ENCODE measurements at places on chromosomes 6 and 20. TPM values are rescaled to one million over a fixed set of nuclear protein-coding genes. Genes with fewer than 3 reads are reported as not detected.

The TRIM15 gene
- not detected for total RNA-seq

- DNase-seq = no peak
Observed at GRCh38 chr6:5684320-5685053, 322.2 kb downstream of the NRN1 start.

- DNase-seq = no peak
Observed at GRCh38 chr20:57650266-57650665, 30.0 kb upstream of the ZBP1 start.

GRCh38 chr20:41392295-41392694 lies 25.7 kb upstream of the EMILIN3 start:
- DNase-seq = no peak

All from cardiac septum (tissue), 1 donor.